ENCODE measurements at places on chromosomes 1 and 21.

GRCh38 chr1:25647863-25648262 is 31.3 kb downstream of the MAN1C1 start:
- no peak for DNase-seq

GRCh38 chr1:48687282-48688045 is 89.2 kb downstream of the BEND5 start:
- DNase-seq: no peak

DNA sequence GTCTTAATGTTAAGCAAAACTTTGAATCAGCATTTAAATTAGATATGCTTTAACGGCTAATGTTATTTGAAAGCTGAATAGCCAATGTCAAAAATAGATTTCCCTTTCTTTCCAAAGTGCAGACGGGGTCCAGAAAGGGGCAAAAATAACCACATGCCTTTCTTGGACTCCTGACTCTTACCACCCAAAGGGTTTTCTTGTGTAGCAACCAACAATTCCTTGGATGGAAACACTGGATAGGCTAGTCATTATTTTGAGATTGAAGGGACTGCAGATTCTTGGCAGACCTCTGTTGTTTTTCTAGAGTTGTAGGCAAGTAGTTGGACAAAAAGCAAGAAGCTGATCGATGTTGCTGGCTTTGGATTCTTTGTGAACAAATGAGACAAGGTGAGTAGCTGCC is 107.0 kb downstream of the MRPS6 start:
- DNase-seq: no peak

DNA sequence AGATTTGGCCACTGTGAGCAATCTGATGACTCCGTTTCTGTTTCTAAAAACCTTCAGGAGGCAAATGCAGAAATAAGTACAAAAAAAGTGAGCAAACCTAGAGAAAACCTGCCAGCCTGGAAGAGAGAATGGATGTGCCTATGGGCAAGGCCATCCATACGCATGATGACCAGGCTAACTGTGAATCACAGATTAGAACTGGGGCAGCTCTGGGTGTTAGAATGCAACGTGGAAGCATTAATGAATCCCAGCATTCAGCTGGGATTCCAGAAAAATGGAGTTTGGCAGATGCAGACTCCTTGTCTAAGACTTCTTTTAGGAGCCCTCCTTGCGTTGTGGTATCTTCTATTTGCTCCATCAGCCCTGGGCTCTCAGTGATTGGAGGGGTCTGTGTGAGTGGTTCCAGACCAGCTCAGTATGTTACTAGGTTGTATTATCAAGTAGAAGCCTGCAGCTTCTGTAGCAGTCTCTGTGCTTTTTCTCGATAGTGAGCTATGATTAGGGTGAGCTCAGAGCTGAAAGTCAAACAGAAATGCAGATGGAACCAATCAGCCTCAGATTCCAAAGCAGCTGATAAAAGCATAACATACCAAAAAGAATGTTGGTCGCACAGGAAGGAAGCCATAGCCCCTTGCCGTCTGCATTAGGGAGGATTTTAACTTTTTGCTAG is 154.0 kb downstream of the PSMG1 start:
- no peak for DNase-seq

GRCh38 chr1:91700332-91700731 is 185.6 kb downstream of the TGFBR3 start:
- DNase-seq: no peak

DNA sequence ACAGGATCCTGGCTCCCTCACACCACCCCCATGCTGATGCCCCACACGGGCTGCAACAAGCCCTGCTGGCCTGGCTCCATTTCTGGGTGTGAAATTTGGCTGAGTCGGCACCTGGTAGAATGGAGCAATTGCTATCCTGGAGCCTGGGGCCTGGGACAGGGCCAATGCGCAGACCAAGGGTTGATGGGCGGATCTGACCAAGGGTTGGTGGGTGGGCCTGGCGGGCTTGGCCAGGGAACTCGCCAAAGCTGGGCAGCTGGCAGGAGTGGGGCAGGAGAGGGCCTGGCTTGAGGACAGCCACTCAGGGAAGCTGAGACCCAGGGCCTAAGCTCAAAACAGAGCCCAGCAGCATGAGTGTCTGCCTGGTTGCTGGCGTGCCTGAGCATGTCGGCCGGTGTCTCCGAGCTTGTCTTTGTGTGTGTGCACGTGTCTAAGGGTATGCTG is 70.9 kb upstream of the POU3F1 start:
- no peak for DNase-seq

- DNase-seq: no peak
Observed at GRCh38 chr1:161930064-161930463, 93.6 kb downstream of the OLFML2B start.

DNA sequence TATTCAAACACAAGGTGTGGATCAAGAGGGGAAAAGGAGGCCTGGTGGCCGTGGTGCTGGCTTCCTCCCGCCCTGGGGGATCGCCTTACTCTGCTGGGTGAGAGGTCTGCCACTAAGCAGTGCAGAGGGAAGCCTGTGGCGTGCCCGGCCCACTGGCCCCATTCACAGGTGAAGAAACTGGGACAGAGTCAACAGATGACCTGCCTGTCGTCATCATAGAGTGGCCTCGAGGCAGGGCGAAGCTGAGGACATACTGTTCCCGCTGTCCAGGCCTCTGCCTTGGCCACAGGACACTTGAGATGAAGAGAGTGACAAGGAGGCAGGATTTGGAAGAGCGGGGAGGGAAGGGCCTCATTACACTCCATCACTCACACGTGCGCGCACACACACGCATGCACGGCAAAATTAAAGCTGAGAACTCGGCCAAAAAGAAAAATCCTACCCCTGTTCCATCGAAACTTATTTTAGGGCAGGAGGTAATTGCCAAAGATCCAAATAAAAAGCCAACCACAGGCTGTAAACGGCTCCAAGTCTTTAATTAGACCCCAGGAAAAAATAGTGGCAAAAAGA is 50.5 kb downstream of the CASZ1 start:
- DNase-seq: no peak

GRCh38 chr1:44724955-44725698 is 5.8 kb downstream of the RNU5D-1 start:
- DNase-seq: no peak

Data from NCI-H1436 (cell line).